ENCODE measurements at places on chromosomes 7 and 10.

- no peak for DNase-seq
Measured at GRCh38 chr7:98110249-98111022, 3.8 kb downstream of the LMTK2 start.

DNA sequence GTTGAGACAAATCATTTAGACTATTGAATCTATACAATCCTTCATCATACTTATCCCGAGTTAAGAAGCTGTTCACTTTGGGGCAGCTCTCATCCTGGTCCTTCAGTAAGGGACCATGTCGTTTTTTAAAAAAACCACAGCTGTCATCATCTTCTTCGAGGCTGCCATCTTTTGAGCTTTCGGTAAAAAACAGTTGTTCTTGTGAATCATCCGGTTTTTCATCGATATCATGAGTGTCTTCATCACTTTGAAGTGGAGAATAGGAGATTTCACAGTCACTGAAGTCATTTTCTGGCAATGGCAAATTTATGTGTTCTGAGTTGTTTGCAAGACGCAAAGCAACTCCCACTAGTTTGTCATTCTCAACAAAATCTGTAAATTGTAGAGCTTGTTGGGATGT lies 3.9 kb downstream of the DCLRE1A start:
- no peak for DNase-seq

DNA sequence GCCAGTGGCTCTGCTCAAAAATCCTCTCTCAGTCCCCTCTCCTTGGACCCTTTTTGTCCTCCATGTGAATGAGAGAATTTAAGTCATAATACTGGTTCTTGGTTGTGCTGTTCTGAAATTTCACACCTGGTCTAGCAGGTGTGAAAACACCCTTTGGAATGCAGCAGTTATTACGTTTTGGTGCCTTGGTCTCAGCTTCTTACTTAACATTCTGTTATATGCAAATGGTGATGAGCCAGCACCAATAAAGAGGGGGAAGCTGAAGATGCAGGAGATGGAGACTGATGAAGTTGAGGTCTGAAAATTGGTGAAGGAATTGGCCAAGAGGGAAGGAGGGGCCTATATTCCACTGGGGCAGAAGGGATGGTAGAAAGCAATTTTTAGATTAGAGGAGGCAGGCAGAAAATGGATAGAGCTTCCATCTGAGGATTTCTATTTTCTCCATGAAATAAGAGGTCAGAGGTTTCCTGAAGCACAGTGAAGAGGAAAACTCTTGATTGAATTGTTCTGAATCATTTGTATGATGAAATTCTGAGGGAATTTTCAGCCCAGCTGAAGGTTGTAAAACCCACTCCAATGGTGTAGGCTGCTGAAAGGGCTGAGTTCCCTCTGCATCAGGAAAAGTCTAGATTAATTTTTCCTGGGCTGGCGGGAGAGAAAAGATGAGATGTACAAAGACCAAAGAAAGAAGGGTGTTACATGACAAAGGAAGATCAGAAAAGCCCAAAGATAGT lies 94.0 kb upstream of the FAM180A start:
- no peak for DNase-seq

- no peak for DNase-seq
Measured at GRCh38 chr10:4775808-4776207, 50.2 kb upstream of the AKR1E2 start.

- DNase-seq, result peak; percentile 87
Measured at GRCh38 chr7:70698219-70698832, 433.6 kb upstream of the GALNT17 start.

DNA sequence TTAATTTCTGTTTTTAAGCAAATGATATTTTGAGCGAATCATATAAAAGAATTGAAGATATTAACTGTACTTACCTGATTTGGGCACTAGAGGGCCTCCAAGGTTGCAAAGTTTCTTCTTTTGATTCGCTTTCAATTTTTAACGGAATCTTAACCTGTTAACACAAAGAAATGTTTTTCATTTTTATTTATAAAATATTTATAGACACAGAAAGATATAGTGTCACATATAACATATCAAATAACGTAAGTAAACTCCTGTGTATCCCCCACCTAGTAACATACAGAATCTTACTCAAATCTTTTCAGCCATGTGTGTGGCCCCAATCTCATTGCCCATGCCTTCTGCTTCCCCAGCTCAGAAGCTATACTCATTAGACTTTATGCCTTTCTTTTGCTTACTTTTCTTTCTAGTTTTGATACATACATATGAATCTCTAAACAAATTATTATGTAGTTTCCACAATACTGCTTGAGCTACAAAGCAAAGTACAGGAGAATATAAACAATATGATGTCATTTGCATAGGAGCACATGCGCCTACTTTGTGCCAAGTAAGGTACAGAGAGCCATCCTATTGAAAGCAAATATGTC lies 49.5 kb upstream of the ZPBP start:
- DNase-seq, result peak; percentile 51

DNA sequence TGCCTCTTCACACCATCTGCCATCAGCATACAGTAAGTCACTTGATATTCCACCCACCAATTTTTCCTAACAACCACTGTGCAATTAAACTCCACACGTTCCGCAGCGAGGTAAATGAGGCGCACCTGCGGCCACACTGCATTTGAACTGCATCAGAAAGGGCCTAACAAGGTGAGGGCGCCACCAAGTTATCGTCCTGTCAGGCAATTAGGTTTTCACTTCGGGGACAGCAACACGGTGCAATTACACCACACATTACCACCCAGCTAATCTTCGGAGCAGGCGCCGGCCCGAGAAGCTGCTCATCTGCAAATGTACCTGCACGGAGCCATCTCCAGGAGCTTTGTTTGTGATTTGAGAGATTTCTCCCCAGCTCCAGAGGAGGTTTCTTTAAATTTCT lies 84.4 kb downstream of the EBF3 start:
- no peak for DNase-seq

DNA sequence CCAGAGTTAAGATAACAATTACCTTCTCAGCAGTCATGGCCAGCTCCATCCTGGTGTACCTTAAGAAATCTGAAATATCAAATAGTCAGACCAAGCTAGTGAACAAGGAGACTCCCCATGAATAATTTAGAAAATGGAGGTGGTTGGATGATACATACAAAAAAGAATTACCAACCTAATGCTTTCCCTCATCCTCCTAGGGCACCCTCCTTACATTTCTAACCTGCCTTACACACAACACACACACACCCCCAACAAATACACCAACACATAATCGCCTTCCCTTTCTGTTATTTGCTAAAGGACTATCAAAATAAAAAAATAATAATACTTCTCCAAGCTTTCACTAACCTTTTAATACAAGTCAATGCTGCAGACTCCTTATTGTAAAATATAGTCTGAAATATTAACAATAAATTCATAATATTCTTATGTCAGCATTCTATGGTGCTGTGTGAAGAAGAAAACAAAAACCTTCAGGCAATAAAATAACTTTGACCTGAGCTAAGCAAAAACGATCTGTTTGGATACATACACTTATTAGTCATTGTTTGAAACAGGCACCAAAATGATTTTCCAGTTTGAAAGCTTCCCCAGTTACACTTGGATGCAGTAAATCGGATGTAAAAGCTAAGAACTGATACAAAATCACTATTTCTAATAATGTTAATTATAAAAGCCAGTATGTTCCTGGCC lies 3.4 kb downstream of the TWIST1 start:
- DNase-seq, result no peak

DNA sequence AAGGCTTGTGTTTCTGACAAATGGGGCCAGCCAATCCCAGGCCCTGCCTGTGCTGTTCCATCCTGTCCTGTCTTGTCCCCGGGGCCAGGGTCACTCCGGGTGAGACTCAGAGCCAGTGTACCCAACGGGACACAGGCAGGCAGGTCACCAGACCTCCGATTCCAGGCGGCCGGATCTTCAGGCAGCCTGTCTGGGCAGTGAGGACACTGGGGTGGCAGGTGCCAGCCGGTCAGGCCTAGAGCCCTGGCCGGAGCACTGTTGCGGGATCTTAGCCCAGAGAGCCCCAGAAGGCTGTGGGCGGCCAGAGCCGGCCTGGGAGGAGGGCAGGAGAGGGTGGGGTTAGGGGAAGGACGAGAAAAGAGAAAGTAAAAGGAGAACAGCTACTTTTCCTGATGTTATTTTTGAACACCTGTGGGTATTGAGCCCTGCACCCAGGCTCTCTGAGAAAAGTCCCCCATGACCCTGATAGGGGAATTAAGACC lies 134.3 kb upstream of the TNRC18 start:
- no peak for DNase-seq

DNA sequence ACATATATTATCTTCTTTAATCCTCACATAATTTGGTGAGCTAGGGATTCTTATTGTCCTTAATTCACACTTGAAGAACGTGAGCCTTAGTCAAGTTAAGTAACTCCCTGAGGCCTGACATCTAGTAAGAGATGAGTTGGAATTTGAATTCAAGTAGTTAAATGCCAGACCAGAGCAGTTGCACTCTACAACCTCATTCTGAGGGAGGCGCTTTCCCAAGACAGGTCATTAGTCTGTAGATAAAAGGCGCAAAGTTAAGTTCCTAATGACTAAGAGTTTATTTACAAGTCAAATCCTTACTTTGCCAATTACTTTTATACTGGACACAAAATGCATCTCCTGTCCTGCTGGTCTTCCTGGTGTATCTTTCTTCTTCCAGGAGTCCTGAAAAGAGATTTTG lies 3.6 kb upstream of the EXOC6 start:
- no peak for DNase-seq

GRCh38 chr10:110533149-110533548 lies 34.3 kb upstream of the SMC3 start:
- DNase-seq, result no peak

DNA sequence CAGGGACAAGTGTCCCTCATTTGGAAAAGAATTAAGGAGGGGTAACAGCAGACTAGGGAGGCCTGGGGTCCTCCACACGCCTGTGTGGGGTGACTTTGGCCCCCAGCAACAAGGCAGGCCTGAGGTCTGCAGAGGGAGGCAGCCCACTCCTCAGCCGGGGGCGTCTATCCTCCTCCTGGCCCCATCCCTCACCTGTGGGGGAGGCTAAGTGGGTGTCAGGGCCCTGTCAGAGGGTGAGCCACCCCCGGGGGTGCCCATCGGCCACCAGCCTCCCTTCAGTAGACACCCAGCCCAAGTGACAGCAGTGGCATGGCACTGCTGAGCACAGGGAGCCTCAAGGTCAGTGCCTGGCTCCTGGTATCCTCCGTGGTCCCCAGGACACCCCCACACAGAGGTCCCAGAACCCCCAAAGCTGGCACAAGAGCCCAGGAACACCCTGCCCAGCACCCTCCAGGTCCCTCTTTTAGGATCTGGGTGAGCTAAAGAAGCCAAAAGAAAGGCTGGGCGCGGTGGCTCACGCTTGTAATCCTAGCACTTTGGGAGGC lies 693 bp upstream of the FXYD4 start:
- DNase-seq, result no peak

DNA sequence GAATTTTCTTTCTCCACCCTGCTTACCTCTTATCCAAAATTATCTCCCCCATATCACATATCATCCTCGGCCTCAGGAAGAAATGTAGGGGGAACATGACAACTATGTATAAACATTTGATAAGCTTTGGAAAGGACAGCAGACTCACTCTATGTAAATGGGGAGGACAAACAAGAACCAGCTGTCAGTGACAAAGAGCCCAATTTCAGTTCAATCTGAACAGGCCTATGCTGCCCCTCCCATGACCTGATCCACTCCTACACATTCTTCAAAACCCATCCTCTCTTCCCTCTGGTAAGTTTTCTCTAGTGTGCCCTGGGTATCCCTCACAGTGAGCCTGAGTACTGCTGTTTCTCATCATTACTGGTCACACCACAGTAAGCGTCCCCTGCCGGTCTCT lies 20.8 kb downstream of the FZD9 start:
- no peak for DNase-seq

- DNase-seq, result peak; percentile 11
Measured at GRCh38 chr10:32446536-32447406, 831 bp downstream of the CCDC7 start.

DNA sequence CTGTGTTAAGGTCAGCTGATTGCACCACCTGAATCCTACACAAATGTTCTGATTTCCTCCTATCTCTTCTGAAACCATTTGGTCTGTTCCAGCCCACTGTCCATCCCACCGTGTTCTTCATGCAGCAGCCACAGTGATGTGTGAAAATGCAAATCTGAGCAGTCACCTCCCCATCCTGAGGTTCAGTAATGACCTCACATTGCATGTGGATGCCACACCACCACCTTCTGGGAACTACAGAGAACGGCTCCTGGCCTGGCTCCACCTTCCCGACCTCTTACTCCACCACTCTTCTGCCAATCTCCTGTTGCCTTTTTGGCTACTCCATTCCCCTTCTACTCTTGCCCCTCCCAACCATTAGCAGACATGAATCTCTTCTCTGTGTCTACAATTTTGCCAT lies 244.4 kb downstream of the TNS3 start:
- no peak for DNase-seq

DNA sequence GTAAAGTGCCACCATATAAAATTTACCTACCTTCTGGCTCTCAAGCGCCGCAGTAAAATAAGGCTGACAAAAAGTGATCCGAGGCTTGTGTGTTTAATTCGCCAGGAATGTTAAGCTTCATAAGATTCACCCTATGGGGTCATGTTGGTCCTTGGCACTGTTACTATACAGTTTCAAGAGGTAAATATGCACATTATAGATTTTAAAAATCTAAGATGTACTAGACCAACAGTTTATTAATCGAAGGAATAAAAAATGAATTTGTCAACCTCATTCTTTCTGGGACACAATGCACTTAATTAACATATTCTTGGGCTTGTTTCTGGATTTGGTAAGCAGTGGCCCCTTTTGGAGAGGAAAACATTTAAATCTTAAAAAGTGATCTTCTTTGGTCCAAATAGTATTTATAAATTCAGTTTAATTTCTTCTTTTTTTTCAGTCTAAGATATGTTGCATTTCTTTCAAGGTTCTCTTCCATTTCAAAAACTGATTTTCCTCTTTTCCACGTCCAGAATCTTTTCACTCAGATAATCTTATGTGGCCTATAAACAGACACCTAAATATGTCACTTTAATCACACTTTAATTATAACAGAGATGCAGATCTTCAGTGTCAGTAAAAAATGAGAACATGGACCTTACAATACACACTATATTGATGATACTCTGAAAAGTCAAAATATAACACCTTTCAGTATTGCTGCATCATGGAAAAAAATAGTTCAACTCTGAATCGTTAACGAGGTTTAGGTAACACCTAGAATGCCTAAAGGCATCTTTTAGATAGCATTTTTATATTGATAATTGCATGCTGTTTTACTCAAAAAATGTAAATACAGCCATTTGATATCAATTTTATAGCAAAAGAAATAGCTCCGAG lies 3.8 kb upstream of the SKIDA1 start:
- no peak for DNase-seq

DNA sequence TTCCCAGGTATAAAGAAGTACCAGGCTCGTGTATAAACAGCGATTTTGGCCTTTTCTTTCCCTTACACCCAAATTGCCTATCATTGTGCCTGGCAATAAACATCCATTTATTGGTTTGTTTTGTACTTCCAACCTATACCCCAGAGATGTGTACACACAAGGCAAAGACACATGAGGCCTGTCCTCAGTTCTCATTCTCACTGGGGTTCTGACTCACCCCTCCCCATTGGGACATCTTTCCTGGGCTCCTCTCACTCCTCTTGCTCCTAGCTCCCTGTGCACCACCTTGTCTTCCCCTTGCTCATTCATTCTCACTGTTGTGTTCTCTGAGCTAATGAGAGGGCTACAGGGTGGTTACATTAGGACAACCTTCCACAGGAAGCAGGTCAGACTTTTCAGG lies 240.7 kb downstream of the ANK3 start:
- DNase-seq, result no peak

Measured in NCI-H1092 treated with DMSO at 0.1 percent for 48 hours (cell line).